GM12892 (cell line): ENCODE measurements at places on chromosomes 3 and 15.
A peak's percentile ranks its signal among the peaks of the same experiment; 100 is the strongest.

GRCh38 chr3:138253609-138254008, 66.5 kb downstream of the ARMC8 start:
- DNase-seq, result no peak

DNA sequence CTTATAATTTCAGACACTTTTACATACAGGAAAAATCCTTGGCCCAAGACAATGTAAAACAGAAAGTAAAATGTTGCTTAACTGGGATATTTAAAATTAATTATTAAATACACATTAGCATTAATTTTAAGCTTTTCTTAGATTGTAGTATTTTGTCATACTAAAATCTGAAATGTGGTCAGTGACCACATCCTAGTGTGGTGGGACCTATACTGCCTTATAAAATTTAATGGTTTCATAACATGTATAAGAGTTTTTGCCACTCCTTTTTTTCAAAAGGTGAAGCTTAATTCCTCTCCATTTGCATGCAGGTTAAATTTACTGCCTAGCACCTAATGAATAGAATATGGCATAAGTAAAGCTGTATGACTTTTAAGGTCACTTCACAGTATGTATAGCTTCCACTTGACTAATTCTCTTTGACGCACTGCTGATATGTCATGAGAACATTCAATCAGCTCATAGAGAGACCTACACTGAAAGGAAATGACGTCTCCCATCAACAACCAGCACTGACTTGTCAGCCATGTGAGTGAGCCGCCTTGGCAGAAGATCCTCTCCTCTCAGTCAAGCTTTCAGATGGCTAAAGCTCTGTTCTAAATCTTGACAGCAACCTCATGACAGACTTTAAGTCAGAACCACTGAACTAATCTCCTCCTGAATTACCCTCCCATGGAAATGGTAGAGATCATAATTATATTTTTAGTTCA, 847.8 kb downstream of the SI start:
- no peak for DNase-seq

- DNase-seq, result no peak
These were observed 117.4 kb upstream of the ADAMTS9 start for GRCh38 chr3:64805248-64805647.

- peak; percentile 52 for DNase-seq
These were observed at the start of gene LYSMD2 for GRCh38 chr15:51737522-51738305. Gene LYSMD2 (minus strand): TSS chr15:51737655. CDS start chr15:51737622, 33 bp downstream.

GRCh38 chr3:188361888-188362287, 207.9 kb downstream of the LPP start:
- no peak for DNase-seq

- DNase-seq, result no peak
These were observed 94.9 kb upstream of the AADACL2 start for GRCh38 chr3:151638555-151639417.

DNA sequence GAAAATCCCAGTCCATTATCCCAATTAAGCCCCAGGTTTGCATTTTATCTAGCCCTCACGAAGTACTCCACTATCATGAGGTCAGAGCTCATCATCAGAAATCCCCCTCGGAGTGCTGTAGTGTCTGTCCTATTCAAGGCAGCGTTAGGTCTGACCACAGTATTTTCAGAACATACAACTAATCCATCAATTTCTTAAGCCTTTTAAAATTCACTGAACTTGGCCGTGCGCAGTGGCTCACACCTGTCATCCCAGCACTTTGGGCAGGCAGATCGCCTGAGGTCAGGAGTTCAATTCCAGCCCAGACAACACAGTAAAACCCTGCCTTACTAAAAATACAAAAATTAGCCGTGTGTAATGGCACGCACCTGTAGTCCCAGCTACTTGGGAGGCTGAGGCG, 11.9 kb downstream of the VGLL4 start:
- DNase-seq, result no peak

- no peak for DNase-seq
These were observed 46.9 kb downstream of the ZIC4 start for GRCh38 chr3:147359177-147360050.

DNA sequence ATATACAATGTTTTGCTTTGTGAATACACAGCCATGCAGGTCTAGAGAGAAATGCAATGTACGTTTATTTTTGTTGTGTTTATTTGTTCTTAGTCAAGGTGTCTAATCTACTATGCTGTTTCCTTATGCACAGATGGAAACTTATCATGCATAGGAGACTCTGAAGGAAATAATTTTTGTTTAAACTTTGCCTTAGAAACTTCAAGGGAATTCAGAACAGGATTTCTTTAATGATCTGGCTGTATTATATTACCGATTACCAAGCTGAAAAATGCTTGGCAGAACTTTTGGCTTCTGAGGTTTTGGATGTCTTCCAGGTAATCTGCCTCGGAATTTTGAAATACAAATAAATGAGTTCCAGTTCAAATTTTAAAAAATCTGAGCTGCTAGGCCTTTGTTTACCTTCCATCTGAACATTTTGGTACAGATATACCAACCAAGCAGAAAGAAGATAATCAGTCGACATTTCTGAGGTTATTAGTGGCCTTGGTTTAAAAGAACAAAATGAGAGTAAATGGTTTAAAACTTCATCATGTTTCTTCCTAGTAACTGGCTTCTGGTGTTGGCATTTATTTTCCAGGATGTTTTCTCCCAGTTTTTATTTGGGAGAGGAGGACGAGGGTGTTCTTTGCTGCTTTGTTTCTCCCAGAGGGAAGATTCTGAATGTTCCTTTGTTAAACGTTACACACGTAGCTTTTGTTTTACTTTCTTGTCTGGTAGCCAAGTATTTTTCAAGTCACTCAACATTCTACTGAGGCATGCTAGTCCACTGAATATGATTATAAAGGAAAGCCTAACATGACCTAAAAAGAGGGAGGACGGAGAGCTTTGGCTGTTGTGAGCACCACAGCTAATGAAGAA, 421.8 kb upstream of the TBL1XR1 start:
- no peak for DNase-seq

DNA sequence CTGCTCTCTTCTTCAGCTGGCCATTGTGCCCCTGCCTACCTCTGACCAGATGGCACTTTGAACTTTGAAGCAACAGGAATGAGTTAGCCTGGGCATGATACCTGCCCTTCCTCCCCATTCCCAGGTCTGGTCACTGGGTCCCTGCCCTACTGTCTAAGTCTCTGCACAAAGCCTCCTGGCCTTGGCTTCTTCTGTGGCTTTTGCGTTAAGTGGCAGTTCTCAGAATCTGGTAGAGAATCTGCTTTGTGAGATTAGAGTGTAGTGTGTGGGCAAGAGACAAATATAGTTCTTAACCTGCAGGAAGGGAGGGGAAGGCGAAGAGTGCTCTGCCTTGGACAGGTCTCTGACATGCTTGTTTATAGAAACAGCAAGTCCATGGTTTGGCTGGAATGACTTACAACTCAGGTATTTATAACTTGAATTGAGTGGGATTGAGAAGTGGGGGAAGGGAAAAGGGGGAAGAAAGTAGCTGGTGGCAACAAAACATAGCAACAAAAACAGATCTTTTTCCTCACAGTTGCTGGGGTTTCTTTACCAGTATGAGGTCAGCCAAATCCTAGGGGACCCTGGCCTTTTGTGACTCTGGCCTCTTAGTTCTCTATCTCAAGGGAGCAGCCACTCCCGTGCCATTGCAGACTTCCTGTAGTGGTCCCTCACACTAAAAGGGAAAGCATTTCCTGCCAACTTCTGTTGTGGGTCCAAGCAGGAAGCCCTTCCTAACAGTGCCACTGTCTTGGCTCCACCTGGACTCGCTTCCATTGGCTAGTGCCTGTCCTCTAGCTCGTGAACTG, 16.7 kb downstream of the MAPKBP1 start:
- DNase-seq, result no peak

GRCh38 chr3:56900801-56901200, 99.1 kb upstream of the ARHGEF3 start:
- DNase-seq, result no peak

- DNase-seq, result no peak
These were observed 61.0 kb downstream of the HMG20A start for GRCh38 chr15:77481670-77482069.

GRCh38 chr15:98891301-98891700, 116.3 kb downstream of the PGPEP1L start:
- DNase-seq, result no peak

DNA sequence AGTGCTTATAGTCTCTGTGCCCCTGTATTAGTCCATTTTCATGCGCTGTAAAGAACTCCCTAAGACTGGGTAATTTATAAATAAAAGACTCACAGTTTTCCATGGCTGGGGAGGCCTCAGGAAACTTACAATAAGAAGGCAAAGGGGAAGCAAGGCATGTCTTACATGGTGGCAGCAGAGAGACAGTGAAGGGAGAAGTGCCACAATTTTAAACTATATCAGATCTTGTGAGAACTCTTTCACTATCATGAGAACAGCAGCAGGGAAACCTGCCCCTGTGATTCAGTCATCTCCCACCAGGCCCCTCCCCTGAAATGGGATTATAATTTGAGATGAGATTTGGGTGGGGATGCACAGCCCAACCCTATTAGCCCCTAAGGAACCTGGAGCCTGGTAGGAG, 243.2 kb downstream of the EDEM1 start:
- no peak for DNase-seq

- no peak for DNase-seq
These were observed 61.0 kb downstream of the LIPC start for GRCh38 chr15:58492661-58493397.

DNA sequence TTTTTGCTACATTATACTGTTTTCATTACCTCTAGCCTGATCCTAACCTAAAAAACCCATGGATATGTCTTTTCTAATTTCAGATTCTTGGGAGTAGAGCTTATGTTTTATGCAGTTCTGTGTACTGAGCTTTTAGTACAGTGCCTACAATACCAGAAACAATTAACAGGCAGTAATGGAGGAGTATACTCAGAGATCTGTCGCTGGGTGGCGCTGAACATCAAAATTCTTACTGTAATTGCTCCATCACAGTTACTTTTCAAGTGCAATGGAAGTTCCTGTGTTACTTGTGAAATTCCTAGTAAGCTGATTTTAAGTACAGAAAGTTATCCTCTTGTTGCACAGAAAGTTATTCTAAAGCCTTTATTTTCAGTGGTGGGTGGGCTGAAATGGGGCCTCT, 66.9 kb downstream of the RNF13 start:
- DNase-seq, result no peak

DNA sequence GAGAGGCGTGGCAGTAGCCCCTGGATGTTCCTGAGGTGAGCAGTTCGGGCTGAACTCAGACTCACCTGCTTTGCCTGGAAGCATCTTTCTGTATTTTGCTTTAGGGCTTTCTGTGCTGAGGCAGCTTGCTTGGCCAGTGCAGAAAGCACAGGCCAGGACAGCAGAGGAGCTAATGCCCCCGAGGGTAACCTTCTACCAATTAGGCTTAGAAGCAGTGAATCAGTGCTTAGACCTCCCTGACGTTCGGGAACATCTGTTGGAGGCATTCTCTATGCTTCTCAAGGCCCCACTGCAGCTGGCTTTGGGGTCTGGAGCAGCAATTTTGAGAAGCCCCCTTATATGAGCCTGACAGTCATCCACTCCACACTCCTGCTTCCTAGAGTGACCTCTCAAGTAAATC, 350.7 kb upstream of the PROK2 start:
- DNase-seq, result no peak

- DNase-seq, result no peak
These were observed 352.0 kb downstream of the ZBTB20 start for GRCh38 chr3:114794894-114795630.

- no peak for DNase-seq
These were observed 4.2 kb upstream of the CHRM5 start for GRCh38 chr15:33963831-33964664.

- no peak for DNase-seq
These were observed 845.1 kb upstream of the NR2F2 start for GRCh38 chr15:95485367-95485766.

- DNase-seq, result no peak
These were observed 230.7 kb downstream of the ZNF385D start for GRCh38 chr3:21520106-21520963.

- DNase-seq, result no peak
These were observed 1.9 kb upstream of the TRIM71 start for GRCh38 chr3:32815841-32816438.

DNA sequence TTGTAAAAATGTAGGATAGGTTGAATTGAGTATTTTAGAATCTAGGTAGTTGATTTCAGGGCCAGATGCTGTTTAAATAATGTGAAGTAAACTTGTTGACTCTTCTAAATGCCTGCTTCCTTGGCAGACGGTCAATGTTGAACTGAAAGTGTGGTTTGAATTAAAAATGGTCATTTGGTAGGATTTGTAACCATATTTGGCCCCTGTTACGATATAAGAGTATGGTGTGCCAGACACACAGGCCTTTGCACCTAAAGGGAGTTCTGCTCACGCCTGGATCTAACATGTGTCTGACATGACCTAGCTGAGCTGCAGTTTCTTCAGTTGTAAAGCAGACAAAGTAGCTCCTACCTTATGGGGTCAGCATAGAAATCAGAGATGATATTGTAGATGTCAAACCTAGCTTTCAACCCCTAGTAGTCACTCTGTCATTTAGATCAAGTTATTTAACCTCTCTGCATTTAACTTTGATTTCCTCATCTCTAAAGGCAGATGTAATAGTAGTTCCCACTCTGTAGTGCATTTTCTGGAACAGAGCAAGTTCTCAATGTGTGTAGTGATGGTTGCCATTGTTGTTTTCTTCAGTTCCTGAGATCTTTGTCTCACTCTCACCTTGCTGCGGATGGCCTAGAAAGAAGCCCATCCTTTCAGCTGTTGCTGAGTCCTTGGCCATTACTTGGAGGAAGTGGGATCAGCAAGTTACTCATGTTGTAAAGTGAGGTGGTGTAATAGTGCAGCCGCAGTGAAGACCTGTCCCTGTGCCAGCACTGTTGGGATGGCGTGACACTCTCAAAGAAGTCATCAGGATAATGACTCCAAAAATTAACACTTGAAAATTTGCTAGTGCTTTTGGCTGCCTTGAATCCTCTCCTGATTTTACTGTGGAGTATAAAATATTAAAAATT, 90.2 kb downstream of the GHSR start:
- no peak for DNase-seq

GRCh38 chr15:69467636-69468035, 15.0 kb downstream of the RPLP1 start:
- no peak for DNase-seq

GRCh38 chr3:37500518-37500917, 326.1 kb upstream of the LRRFIP2 start:
- DNase-seq, result no peak

DNA sequence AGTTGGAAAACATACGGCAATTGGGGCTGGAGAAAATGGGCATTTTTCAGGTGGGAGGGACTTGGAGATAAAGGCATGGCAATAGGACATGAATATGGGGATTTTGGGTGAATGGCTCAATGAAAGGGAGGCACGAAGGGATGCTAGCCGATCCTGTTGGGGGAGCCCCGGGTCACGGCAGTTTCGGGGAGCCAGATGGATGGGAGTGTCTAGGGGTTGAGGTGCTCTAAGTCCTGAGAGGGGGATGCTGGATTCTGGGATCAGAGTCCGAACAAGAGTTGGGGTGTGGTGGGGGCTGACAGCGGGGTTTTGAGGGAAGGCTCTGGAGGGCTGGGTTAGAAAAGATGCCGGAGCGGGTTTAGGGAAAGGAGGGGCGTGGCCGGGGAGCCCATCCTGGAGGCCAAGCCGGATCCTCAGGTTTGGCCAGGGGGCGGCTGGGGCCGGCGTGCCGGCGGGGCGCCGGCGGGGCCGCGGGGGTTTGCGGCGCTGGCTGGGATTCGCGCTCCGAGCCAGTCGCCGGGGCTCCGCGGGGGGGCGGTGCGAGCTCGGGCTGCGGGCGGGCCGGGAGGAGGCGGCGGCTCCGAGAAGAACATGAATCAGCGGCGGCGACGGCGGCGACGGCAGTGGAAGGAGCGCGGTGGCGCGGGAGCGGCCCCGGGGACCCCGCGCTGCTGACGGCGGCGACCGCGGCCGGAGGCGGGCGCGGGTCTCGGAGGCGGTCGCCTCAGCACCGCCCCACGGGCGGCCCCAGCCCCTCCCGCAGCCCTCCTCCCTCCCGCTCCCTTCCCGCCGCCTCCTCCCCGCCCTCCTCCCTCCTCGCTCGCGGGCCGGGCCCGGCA, at the start of gene TYRO3:
Gene TYRO3, plus strand, starts transcription at position 813 of the 839 bp plus-strand sequence. CDS start 46 bp downstream, outside the sequence.
- DNase-seq, result peak; percentile 73
